ENCODE measurements at places on chromosomes 5 and 9. TPM values are rescaled to one million over a fixed set of nuclear protein-coding genes. Genes with fewer than 3 reads are reported as not detected.

DNA sequence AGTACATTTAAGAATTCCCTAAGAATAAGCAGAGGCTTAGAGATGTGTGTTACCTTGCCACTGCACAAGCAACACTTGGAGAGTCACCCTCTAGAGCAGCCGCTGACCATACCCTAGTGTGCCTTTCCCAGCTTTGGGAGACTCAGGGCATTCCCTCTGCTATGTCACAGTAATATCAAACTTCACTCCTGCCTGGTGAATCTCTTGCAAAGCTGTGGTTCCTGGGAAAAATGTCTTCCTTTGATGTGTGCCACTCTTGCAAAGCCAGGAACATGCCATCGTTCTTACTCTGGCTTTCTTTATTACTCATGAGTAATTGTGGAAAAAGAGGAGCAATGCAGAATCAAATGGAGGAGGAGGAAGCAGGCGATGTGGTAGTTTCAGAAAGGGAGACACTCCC is 173.2 kb downstream of the CCDC192 start:
- peak; percentile 61 for DNase-seq

Gene FAM153A
- not detected for total RNA-seq

GRCh38 chr9:117413346-117414219 is 1.3 kb downstream of the ASTN2 start:
- DNase-seq: no peak

GRCh38 chr5:14452685-14453454 is 128.7 kb upstream of the OTULINL start:
- no peak for DNase-seq

Gene PCDHA9
- not detected for total RNA-seq

Gene FOXD4L5
- total RNA-seq: 0.61 TPM

DNA sequence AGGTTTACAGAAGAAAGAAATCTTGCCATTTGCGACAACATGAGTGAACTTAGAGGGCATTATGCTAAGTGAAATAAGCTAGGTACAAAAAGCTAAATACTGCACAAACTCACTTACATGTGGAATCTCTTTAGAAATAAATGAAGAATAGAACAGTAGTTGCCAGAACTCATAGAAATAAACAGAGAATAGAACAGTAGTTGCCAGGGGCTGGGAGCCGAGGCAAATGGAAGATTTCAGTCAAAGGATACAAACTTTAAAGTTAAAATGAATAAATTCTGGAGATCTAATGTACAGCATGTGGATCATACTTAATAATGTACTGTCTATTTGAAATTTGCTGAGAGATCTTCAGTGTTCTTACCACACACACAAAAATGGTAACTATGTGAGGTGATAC is 63.4 kb downstream of the FAM81B start:
- no peak for DNase-seq

DNA sequence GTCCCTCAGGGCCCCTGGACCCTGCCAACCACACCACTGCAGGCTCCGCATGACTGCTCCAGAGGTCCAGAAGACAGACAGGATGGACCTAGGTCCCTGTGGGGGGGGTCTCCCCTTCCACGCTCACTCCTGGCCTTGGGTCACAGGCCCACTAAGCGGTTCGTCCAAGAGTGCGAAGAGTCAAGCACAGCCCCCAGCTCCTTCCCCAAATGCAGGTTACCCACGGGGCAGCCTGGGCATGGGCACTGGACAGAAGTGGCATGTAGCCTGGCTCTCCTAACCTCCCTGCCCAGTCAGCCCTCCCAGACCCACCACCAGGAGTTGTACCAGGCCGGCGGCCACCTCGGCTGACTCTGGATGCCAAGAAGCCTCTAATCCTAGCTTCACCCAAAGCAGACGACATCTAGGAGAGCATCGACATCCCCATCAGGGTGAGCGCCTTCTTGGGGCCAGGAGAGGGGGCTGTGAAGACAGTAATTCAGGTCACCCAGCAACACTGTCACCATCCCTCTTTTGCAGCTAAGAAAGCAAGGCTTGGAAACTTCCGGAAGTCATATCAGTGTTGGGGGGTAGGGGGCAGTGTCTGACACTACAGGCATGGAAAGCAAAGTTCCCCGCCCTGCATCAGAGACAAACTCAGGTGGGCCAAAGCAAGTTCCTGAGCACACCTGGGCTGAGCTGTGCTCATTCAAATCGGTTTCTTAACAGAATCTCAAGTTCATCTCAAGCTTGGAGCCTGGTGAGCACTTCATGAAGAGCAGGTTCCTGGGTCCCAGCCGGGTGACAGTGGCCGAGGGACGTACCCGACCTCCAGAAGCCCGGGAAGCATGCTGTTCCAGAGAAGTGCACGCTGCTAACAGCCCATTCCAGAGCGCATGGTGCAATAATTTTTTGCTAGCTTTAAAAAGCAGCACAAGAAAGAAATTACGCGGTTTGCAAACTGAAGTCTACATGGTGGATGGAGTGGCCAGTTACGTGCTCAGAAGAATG is 68.7 kb downstream of the SEMA4D start:
- no peak for DNase-seq

- DNase-seq: no peak
Measured at GRCh38 chr9:16341177-16341576, 529.3 kb downstream of the BNC2 start.

- DNase-seq: no peak
Measured at GRCh38 chr9:38643815-38644173, 23.4 kb upstream of the ANKRD18A start.

GRCh38 chr9:125397736-125398135 is 136.1 kb downstream of the GAPVD1 start:
- DNase-seq: no peak

DNA sequence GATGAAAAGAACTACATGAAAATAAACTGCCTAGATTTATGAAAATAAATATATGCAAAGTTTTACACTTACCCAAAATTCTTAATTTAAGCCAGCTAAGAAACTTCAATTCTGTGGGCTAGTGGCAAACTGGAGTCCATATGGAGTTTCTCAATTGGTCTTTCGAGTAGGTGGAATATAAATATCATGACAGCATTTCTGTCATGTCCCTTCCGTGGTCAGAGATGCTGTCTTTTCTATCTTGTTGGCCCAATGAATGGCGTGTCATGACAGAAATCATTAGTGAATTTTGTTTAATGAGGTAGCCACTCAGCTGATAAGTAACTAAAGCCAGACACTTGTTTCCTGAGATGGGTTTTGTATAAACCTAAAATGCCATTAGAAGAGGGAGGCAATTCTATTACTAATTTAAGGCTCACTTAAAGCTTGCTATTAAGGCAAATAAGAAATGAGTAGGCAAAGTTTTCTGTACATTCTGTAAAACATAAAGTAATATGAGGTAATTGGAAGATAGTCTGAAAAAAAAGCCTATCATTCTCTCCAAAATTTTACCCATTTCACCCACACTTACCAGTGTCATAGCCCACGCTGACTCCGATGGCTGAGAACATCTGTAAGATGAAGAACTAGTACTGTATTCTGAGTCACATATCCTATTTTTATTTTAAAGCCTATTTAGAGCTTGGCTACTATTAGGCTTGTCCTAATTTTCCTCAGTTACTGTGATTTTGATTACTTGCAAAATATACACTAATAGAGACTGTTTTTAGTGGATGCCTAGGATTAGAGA is 419.3 kb upstream of the MEF2C start:
- no peak for DNase-seq

- DNase-seq: no peak
Measured at GRCh38 chr5:93577854-93578812, 2.9 kb downstream of the NR2F1-AS1 start.

- no peak for DNase-seq
Measured at GRCh38 chr9:136429683-136430491, 9.8 kb downstream of the INPP5E start.

Gene PCDHB5
- total RNA-seq: not detected

Gene ARID3C
- 0.42 TPM for total RNA-seq

Gene ROR2
- 15.7 TPM for total RNA-seq

Gene TAF11L11
- not detected for total RNA-seq

GRCh38 chr5:53037141-53037859 is 48.1 kb downstream of the ITGA2 start:
- peak; percentile 38 for DNase-seq

- no peak for DNase-seq
Measured at GRCh38 chr9:115770521-115770920, 383.1 kb upstream of the PAPPA start.

DNA sequence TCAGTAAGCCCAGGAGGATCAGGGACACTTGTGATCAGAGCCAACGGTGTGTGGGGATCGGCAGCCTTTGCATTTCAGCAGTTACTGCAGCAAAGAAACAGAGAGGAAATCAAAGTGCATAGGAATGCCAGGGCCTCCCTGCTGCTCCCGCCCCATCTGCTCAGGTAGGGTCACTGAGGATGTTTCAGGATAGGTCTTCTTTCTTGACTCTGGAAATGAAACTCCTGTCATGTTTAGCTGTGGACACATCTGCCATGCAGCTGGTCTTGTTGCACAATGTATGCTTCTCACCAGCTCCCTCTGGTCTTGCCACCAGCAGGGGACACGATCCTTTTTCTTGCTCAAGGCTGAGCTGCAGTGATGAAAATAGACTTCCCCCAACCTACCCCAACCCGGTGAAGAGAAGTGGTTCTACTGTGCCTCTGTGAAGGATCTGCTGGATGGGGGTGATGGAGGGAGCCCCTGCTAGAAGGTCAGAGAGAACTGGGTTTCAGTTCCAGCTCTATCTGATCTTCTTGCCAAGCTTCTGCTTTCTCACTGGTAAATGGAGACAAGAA is 185.2 kb upstream of the KLF4 start:
- DNase-seq: no peak

DNA sequence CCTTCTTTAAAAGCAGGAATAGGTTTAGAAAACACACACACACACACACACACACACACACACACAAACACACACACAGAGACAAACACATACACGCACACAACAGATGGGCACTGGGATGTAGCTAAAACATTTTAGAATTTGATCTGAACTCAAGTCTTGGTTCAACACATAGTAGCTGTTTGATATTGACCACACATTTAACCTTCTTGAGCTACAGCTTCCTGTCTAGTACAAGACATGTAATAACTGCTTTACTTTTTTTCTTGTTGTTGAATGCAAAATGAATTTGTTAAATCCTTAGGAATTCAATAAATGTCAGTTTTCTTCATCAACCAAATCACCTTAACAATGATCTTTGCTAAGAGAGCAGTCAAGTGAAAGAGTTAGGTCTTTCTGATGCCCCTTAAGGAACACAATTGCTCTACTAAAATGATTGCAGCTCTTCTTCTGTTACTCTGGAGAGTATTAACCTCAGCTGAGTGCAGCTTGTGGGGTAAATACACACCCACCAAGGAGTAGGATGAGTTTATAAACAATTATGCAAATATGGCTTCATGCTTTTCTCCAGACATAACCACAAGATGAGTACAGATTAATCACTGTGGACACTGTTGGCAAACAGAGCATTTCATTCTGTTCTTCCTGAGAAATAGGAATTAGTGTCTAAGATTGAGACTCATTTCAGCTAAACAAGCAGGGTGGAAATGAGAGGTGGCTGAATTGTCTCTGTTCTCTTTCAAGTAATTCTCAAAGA is 302.9 kb upstream of the PAPPA start:
- no peak for DNase-seq

Gene PCDHB8
- not detected for total RNA-seq

DNA sequence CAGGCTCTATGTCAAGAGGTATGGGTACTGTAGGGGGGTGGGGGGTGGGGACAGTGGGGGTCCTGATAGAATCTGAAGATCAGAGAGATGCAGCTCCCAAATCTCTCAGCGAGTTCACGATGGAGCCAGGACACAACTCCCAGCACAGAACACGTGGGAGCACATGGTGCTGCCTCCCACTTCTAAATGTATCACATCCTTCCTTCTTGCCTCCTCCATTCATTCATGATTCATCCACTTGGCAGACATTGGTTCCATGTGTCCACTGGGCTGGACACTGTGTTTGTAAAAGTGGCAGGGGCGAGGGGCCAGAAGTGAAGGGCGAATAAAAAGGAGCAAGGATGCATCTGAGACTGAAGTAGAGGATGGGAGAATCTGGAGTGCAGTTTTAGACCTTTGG is 33.9 kb downstream of the SH3TC2 start:
- no peak for DNase-seq

Gene PCDHA13
- total RNA-seq: not detected

DNA sequence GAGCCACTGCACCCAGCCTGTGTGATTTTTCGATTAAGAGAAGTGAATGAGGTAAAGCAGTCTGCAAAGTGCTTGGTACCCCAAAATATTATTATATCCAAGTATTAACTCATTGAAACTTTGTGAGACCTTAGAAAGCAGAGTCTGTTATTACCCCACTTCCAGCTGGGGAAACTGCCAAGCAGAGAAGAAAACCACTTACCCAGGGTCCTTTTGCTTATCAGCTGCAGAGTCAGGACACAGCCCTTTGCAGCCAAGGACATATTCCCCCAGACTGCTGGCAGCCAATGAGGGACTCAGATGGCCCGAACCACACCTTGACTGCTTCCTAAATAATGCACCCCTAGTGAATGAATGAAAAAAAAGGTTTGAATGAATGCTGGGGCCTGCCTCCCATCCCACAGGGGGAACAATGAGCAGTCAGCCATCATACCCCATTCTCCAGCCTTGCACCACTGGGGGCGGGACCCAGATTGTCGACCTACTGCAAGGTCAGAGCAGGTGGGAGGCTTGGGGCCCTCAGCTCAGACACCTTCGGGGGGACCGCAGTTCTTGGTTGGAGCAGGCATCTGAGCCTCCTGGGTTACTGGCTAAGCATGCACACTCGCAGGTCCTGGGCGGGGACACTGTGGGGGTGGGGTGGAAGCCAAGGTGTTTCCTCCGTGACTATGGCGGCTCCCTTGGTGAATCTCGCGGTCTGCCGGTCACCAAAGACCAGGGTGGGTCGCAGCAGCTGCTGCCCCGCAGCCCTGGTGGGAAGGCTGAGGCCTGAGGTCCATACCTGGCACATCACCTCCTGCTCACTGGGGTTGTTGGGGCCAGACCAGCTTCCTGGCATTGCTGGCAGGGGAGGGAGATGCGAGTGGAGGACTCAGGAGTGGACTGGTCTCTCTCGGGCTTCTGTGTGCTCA is 29.7 kb downstream of the PRRT1B start:
- no peak for DNase-seq

Gene IL9
- total RNA-seq: not detected

GRCh38 chr9:37972351-37972848 is 68.5 kb upstream of the SLC25A51 start:
- DNase-seq: no peak

- no peak for DNase-seq
Measured at GRCh38 chr9:81665322-81665871, 23.9 kb downstream of the TLE1 start.

Data from HCT116 (cell line).